ENCODE measurements at places on chromosomes 7 and 10.

- no peak for DNase-seq
Measured at GRCh38 chr10:88168171-88169036, 305.0 kb downstream of the PTEN start.

GRCh38 chr10:113788604-113789083 lies 37.2 kb downstream of the PLEKHS1 start:
- DNase-seq: peak; percentile 77

DNA sequence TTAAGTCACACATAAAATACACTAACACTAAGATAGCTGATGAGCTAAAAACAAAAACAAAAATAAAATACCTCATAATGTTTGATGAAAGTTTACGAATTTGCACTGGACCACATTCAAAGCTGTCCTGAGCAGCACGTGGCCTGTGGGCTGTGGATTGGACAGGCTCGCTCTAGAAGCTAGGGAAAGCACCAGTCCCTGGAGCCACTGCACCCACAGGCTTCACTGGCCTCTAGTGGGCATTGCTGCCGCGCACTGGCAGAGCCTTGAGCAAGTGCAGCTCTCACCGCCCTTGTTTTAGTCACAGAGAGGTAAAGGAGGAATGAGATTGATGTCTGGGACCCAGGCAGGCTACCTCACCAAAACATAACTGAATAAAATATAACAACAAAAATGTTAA lies 67.6 kb downstream of the PAX2 start:
- no peak for DNase-seq

DNA sequence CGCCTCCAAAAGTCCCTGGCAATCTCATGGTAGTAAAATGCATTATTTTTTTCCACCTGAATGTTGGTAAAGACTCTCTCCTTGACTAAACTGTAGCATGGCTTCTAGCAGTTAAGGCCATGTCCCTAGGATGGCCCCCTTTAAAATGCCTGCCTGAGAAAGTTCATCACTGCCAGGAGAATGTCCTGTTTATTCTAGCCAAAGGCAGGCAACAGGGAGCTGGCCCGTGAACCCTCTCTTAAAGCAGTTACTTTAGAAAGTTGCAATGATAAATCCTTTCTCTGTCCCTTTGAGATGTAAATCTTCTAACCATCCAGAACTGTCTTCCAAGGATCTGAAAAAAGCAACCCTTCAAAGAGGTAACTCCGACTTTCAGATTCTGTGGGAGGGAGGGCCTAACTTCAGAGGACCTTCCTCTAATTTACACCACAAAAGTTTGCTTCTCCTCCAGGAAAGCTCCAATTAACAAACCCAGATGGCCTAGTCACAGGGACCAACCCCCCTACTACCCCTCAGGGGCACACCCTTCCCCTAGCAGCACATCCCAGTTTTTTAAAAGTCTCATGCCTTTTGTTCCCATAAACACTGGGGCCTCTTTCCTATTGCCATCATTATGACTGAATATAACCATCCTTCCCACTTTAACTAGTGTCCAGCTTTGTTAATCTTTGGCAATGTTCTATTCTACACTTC lies 5.5 kb downstream of the DNTT start:
- no peak for DNase-seq

DNA sequence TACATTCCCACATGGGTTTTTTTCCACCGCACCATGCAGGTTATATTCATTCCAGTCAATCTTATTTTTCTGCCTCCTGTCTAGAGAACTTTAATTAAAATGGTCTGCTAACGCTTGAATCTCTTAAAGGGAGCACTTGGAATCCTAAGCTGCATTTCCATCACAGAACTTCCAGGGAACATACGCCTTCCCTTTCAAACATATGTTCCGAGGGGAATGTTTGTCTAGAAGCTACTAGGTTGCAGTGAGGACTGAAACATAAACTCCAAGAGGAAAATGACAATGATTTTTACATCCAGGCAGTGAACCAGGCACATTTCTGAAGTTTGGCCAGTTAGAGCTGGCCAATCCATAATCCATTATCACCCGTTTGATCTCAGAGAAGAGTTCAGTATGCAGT lies 375.5 kb upstream of the NRP1 start:
- DNase-seq: no peak

- DNase-seq: no peak
Measured at GRCh38 chr7:103150192-103150591, 1.3 kb upstream of the NAPEPLD start.

GRCh38 chr7:127996253-127997071 lies 34.8 kb downstream of the LRRC4 start:
- DNase-seq: no peak

DNA sequence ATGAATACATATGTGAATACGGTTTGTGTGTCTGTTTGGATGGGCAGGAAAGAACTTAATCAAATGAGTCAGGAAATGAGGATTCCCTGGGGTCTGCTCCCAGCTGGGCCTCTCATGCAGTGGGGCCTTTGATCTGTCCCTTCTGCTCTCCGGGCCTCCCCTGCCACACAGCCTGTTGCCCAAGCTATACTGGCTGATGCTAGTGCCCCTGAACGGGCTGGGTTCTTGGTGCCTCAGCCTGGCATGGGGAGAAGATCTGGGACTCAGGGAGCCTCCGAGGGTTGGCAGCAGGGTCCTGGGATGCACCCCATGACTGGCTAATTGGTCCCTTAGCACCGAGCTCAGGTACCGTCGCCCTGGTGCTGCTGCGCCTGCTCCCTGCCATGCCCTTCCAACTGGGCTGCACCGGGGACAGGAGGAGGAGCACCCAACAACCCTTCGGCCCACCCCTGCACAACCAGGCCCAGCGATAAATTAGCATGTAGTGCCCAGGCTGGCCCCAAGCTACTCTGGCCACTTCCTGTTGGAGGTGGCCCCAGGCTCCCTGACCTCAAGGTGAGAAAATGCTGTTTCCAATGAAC lies 59.9 kb upstream of the DUSP5 start:
- DNase-seq: no peak

GRCh38 chr10:13673156-13673555 lies 86.4 kb downstream of the PRPF18 start:
- DNase-seq: no peak

DNA sequence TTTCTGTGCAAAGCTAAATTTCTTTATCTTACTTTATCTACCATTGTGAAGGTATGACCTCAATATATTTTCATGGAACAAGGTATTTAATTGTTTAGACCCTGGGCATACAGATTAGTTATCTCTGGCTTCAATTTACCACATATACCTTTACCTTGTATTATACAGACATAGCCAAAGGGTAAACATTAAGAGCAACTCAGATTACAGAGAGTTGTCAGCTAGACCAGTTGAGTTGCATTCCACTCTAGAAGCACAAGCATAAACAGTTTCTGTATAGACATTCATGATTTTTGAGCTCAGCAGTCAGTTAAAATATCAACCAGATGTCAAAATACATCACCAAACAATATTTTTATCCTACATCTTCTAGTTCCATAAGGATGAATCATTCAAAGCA lies 857.3 kb upstream of the ZWINT start:
- DNase-seq: no peak

GRCh38 chr7:7178081-7178480 lies 4.3 kb upstream of the C1GALT1 start:
- no peak for DNase-seq

GRCh38 chr10:43665054-43665453 lies 16.4 kb upstream of the ZNF32 start:
- no peak for DNase-seq

- peak; percentile 37 for DNase-seq
Measured at GRCh38 chr10:75959209-75959608, 527.8 kb downstream of the LRMDA start.

GRCh38 chr10:125235093-125236069 lies 75.0 kb upstream of the CTBP2 start:
- DNase-seq: no peak

DNA sequence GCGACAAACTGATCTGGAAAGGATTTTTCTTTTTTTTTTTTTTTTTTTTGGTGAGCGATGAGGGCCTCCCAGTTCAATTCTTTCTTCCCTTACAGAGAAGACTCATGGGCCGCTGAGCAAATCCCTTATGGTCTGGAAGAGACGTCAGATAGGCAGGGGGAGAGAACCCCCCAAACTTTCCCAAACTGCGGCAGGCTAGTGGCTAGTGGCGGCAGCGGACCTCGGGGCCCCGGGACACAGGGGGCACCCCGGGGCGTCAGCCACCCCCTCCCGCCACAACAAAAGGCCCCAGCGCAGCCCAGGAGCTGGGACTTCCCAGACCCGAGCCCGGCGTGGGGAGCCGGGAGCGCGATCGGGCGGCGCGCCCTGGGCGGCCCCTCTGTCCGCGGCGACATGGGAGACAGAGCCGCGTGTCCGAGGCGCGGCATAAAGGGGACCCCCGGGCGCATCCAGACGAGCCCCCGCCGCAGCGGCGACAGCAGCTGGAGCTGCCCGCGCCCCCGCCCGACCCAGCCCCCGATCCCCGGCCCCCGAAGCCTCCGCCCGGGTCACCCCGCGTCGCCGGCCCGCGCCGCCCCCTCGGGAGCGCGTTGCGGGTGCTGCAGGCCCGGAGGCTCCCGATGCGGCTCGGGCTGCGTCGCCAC lies 755 bp downstream of the FAM171A1 start:
- no peak for DNase-seq

DNA sequence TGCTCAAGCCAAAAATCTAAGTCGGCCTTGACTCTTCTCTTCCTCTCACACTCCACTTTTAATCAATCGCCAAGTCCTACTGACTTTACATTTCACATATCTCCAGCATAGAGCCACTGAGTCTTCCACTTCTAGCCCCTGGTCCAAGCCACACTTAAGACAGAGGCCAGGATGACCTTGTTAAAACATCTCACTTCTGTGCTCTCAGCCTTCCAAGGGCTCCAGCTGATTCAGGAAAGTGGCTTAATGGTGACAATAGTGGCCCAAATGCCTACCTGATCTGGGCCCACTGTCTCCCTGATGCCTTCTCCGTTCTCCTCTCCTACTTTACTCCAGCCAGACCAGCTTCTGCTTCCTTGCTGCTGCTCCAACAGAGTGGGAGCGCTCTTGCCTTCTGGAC lies 4.4 kb downstream of the TBATA start:
- no peak for DNase-seq

GRCh38 chr10:117621196-117621595 lies 78.7 kb downstream of the EMX2 start:
- no peak for DNase-seq

DNA sequence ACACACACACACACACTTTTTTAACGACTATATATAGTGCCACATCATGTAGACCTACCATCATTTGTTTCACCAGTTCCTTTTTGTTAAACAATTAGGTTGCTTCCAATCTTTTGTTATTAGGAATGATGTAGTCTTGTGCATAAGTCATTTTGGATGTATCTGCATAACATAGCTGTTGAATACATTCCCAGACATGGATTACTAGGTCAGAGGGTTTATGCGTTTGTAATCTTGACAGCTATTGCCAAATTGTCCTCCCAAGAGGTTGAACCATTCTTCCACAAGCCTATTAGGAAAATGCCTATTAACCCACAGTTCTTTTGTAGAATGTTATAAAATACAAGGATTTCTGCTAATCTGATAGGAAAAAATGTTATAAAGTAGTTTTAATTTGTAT lies 87.3 kb downstream of the PALS2 start:
- peak; percentile 16 for DNase-seq

GRCh38 chr10:119351189-119351588 lies 143.8 kb downstream of the GRK5 start:
- DNase-seq: no peak

GRCh38 chr10:74008212-74008731 lies 10.4 kb downstream of the VCL start:
- peak; percentile 54 for DNase-seq

DNA sequence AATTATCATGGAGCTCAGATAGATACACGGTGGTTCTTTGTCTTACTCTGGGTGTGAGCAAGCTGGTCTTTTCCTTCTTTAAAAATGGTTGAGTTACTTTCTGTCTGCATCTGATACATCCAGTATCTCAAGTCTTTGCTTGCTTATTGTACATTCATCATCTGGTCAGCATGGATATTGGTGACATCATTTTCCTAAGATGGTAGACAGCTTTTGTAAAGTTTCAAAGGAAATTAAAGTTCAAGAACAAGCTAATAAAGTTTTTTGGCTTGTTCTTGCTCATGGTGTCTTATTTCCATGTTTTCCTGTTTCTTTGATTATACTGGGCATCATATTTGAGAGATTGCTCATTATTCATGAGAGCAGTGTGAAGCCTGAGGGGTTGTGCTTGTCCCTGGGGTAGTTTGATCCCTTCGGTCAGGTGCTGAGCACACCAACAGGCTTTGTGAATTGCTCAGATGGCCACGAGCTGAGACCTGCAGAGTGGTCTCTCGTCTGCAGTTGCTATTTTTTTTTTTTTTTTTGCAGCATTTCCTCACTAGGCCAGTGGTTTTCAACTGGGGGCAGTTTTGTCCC lies 38.5 kb downstream of the MGMT start:
- DNase-seq: no peak

Data from AG04450 (cell line).